DMS 273 treated with DMSO at 0.1 percent for 48 hours (cell line): ENCODE measurements at places on chromosomes 3 and 15.

GRCh38 chr3:24639481-24640329, 145.1 kb upstream of the THRB start:
- DNase-seq = no peak

DNA sequence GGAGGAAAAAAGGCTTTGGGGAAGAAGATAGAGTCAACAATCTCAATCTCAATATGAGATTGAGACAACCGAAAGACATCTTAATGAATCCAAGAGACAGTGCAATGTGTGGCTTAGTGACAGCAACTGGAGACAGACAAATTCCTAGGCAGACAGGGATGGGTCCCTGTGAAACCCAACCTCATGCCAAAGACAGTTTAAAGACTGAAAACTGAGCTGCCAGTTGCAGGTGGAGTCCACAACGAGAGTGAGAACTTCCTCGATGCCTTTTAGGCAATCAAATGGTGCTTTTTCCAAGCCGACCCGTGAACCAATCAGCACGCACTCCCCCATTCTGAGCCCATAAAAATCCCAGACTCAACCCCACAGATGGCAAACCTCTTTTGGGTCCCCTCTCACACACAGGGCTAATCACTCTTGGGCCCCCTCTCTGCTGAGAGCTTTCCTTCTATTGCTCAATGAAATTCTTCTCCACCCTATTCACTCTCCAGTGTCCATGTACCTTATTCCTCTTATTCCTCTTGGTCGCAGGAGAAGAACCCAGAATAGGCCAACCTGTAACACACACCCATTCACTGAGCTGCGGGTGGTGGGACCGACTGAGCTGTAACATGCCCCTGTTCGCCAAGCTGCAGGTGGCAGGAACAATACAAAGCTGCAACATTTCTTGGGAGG, 34.8 kb downstream of the ZMAT3 start:
- no peak for DNase-seq

DNA sequence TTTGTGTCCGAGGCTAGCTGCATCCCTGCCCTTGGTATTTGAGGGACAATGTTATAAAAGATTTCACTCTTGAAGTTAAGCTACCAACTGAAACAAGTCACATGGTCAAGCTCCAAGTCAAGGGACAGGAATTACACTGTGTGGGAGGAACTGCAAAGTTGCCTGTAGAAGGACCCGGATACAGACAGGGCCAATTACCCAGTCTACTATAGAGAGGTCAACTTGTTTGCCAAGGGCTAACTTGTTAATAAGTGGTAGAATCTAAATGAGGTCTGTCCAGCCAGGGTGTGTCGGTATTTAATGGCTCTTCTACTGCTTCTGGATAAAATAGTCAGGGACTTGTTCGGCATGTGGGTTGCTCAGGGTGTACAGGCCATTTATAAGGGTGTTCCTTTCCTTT, 55.7 kb downstream of the PTPRG start:
- no peak for DNase-seq

DNA sequence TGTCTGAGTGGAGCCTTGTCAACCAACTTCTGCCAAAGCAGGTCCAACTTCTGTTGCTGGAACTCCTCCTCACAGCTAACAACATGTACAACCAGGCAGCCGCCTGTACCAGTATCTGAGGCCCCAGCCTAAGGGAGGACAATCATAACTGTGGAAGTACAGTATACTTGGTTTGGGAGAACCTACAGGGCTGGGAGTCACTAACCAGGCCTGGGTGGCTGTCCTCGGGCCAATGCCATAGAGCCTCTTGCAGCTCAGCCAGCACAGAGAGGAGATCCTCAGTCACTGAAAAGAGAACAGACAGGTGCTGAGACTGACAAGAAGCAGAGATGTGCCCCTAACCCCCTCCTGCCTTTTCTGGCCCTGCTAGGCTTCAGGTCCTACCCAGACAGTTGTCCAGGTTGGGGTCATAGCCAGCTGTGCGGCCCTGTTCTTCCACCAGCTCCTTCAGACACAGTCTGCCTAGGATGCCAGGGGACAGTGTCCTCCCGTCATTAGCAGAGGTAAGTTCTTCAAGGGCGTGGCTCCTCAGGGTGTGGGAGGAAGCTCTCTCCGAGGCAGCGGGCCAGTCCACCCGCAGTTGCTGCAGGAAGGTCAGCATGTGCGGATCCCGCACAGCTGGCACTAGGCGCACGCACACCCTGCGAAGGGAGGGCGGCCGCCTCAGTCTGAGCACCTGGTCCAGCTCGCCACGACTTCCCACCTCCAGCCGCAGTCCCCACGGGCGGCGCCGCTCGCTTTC, 980 bp downstream of the DALRD3 start:
- no peak for DNase-seq
